ENCODE measurements at places on chromosomes 12 and 14.

GRCh38 chr14:76472199-76472723, 96.3 kb downstream of the ESRRB start:
- no peak for DNase-seq

- peak; percentile 19 for DNase-seq
Measured at GRCh38 chr14:102805371-102805891, 28.2 kb downstream of the TRAF3 start.

DNA sequence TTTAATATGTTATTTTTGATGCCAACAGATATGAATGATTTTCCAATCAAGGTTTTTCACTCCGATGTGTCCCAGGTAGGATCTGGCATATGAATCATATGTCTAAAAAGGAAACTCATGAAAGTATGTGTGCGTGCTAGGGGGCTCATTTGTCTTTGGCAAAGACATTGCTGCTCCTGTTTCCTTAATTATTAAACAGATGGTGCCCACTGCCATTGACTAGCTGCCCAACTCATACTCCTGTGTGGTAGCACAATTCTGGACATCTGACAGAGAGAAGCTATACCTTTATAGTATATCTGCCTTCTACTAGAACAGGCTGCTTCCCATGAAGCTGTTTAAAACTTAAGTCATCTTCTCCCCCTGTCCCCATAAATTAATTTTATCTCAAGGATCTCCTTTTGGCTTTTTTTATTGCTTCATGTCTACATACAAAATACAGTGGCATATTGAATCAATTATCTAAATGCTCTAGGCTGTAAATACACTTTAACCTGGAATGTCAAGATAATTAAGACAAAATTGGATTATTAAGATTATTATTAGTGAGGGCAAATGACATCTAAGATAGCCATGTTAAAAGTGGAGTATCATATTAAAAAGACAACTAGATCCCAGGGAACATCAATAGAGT, 1.4 kb upstream of the PDE3A start:
- DNase-seq: no peak

DNA sequence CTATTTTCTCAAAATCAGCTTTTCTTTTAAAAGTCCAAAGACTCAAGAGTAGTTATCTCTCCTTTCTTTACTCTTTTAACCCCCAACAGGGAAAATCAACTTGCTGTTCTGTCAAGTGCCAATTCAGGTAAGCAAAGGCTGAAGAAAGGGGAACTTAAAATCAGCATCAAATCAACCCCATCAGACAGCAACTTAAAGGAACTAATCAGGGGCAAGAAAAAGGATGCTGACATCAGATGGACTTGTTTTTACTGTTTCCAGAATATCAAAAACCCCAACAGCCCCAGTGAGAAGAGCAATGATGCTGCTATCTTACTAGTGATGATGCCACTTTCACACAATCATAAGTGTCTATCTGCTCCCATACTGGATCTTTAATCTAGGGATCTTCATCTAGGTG, 3.4 kb downstream of the BAZ2A start:
- no peak for DNase-seq

DNA sequence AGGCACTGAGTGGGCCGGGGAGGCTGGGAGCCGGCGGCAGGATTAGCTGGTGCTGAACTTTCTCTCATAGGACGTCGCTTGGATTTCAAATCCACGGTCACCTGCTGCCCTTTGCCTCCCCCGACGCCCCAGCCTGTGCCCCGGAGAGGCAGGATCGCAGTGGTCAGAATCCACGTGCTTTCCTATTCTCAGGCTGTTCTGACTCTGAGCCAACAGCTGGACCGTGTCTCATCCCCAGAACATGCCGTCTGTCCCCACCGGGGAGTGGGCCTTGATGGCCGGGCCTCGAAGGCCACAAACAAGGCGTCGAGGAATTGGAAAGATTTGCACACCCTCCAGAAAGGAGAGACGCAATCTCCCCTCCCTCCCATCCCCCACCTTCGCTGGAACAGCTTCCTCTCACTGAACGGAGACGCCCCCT, 18.5 kb upstream of the MLXIP start:
- no peak for DNase-seq

- DNase-seq: no peak
Measured at GRCh38 chr12:4133029-4133428, 140.5 kb upstream of the CCND2 start.

DNA sequence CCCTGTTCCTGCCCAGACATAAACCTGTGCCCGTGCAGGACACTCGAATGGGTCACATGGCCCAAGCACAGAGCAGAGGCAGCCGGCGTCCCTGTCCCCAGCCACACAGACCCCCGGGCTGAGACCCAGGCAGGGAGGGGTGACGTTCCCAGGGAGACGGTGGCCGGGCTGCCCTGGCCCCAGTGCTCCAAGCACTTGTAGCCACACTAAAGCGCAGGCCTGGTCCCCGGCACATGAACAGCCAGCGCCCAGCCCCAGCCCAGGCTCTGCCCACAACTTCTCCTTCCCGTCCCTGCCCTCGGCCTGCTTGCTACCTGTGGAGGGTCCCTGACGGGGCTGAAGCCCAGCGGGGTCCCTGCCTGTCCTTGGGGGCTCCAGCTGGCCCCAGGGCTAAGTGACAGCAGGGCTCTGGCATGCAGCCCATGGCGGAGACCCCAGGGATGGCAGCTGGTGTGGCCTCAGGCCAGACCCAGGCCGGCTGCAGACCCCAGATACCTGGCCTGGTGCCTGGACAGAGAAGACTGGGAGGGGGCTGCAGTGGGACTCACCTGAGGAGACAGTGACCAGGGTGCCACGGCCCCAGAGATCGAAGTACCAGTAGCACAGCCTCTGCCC, 338.4 kb downstream of the TMEM121 start:
- DNase-seq: peak; percentile 8

DNA sequence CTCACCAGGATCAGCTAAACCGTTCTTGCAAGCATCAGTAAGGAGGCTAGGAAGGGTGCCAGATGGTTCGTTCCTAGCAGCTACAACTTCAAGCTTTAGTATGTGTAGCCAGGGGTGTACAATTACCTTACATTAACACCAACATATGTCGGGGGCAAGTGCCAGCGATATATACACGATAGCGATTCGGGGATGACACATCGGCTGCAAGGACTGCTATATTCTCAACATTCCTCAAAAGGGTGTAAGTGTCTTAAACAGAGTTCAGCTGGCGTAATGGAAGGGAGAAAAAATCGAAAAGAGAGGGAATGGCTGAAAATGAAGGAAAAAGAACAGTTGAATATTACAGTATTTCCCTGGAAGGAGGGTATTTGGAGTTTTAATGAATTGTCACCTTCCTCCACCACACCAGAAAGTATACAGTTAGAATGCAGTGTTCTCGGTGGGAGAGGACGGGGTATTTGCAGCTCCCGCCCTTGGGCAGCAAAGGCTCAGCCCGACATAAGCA, 545 bp downstream of the LIMA1 start:
- DNase-seq: no peak

DNA sequence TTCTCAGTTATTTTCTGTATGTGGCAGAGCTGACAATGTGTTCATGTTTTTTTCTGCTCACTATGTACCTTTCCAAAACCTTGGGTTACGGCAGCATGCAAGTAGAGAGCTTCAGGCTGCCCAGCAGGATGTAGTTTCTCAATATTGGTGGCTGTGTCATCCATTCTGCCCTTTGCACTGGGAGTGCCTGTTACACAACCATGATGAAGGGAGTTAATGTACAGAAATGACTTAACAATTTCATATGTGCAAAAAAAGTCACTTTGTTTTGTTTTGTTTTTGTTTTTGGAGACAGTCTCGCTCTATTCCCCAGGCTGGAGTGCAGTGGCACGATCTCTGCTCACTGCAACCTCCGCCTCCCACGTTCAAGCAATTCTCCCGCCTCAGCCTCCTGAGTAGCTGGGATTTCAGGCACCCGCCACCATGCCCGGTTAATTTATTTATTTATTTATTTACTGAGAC, 6.1 kb upstream of the CNIH1 start:
- DNase-seq: no peak

- no peak for DNase-seq
Measured at GRCh38 chr14:95695913-95696312, 9.7 kb downstream of the TCL1B start.

GRCh38 chr12:124299628-124300388, 4.9 kb downstream of the RFLNA start:
- DNase-seq: no peak

DNA sequence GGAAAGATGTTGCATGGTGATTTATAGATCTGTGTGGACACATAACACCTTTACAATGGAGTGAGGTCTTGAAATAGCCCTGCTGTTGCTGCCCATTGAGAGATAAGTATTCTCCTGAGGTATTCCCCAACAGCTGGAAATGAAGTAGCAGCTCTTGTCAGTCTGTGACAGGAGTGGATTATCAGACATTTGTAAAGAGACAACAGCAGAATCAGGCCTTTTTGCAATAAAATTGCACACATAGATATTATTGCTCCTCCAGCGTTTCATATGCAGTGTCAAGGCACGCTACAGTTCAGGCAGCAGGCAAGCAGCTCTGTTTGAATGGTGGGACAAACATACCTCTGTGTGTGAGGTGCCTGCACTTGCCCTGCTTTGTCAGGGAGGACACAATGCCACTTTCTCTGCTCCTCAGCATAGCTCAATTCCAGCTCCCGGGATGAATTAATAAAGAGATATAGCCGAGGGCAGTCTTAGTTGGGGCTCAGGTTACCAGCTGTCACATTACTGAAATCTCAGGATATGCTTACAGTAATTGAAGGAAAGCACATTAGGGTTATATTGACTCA, 49.4 kb downstream of the BICD1 start:
- DNase-seq: no peak

DNA sequence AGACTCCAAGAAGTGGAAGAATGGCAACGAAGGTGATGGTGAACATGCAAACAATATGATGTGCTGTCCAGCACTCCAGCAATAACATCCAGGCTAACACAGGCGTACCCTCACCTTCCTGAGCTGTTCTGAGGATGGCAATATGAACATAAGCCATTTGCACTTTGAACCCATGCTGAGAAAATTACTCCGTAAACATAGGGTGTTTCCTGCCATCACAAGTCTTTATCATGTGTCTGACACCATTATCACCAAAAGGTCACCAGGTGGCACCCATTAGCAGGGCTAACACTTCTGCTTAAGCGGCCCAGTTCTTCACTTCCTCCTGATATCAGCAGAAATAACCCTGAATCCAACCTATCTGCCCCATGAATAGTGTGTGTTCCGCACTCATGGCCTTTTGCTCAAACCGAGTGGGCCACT, 482.8 kb downstream of the MED13L start:
- no peak for DNase-seq

GRCh38 chr12:52125476-52125900, 46.0 kb downstream of the SMIM41 start:
- no peak for DNase-seq

DNA sequence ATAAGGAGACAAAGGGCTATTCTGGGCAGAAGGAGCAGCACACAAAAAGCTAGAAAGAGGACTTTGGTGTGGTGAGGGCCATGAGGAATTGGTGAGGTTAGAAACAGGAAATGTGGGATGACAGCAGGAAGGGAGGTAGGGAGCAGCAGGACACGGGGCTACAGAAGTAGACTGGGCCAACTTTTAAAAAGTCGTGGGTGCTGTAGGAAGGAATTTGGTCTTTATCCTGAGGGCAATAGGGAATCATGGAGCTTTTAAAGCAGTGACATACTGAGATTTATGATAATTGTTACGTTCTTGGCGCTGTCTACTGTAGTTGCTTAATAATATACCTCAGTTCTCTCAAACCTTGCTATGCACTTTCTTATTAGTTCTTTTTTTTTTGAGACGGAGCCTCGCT, 8.2 kb upstream of the CHURC1 start:
- DNase-seq: no peak

- no peak for DNase-seq
Measured at GRCh38 chr12:64551676-64552075, 58.6 kb upstream of the RASSF3 start.
